Stimulated activated CD4-positive, alpha-beta T cell treated with anti-CD3 and anti-CD28 coated beads, Interleukin-2, amount 100 ng/mL, for 48 hours (primary cell): ENCODE measurements at places on chromosomes 4 and X.

DNA sequence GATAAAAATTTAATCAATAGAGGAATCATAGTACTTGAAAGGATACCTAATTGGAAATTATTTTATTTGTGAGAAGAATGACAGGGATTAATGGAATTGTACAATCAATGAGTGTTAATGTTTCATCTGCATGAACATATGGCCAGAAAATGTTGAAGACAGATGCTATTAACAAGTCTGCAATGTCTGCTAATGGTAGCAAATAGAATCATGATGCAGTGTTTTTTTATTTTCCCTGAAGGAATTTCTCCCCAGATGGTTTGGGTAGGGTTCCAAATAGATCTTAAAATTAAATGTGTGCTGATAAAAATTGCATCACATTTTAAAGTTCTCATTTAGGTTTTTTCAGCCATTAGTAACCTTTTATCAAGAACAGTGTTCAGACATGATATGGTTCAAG, 291.3 kb upstream of the TRAM1L1 start:
- DNase-seq = no peak

DNA sequence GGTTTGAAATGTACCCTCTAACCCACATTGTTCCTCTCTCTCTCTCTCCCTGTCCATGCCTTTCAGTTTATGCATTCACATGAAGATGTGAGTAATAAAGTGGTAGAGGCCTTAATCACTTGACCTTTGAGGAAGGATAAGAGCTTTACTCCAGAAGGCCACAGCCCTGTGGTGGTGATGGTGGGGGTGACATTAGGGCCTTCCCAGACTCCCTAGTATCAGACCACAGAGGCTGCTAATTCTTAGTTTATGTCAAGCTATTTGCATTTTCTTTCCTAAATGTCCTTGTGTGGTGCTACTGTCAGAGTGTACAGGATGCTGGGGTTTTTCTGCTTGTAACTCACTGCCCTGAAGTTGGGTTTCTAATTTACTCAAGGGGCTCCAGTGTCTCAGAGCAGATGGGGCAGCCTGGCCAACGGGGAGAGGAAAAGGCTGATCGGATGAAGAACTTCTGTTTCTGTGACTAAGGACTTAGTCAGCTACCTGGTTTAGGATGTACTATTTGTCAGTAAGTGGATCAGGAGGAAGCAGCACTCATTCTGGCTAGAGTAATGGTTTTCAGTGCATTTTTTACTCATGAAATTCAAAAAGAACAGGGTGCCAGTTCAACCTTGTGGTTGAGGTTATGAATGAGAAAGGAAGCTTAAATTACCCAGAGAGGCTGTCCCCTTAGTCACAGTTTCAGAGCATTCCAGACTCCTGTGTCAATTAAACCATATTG, 509.6 kb upstream of the DIPK2B start:
- peak; percentile 22 for DNase-seq

DNA sequence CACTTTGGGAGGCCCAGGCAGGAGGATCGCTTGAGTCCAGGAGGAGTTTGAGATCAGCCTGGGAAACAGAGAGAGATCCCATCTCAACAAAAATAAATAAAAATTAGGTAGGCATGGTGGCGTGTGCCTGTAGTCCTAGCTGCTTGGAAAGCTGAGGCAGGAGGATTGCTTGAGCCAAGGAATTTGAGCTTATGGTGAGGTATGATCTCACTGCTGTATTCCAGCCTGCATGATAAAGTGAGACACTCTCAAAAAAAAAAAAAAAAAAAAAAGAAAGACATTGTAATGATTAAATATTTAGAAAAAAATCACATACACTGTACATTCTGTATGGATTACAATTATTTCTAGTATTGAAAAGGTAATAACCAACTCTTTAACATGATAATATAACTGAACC, 87.1 kb downstream of the SLIT2 start:
- DNase-seq = no peak

GRCh38 chr4:20995610-20996009, 295.4 kb downstream of the PACRGL start:
- no peak for DNase-seq

- DNase-seq = no peak
Measured at GRCh38 chr4:6198768-6199421, 1.5 kb downstream of the JAKMIP1 start.

DNA sequence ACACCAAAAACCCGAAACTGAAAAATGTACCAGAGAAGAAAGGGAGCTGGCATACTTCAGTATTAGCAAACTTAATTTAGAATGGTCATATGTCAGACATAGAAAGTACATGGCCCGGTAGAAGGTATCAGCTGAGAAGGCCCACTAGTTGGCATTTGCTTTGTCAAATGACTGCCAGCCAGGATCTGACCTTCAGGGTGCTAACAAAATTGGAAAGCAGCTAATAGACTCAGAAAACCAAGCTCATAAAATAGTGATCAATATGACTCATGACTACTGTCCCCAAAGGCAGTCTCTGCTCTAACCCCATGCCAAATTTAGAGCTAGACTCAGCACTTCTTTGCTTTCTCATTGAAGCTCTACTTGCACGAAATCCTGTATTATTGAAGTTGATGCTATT, 342.7 kb downstream of the PDGFC start:
- no peak for DNase-seq

DNA sequence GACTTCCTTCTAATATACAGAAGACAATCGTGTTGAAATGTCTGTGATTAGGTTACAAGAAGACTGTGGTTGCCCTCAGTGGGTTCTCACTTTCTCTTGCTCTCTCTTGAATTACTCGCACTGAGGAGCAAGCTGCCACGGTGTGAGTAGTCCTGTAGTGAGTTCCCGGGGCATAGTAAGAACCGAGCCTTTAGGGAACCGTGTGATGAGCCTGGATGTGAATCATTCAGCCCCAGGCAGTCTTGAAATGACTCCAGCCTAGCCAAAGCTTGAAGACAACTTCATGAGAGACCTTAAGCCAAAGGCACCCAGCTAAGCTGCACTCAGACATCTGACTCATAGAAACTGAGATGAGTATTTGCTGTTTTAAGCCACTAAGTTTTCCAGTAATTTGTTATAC, 292.7 kb downstream of the SPOCK3 start:
- no peak for DNase-seq

GRCh38 chrX:100591256-100592051, 6.7 kb downstream of the TNMD start:
- no peak for DNase-seq

- DNase-seq = no peak
Measured at GRCh38 chr4:94459462-94460161, 7.9 kb downstream of the PDLIM5 start.

DNA sequence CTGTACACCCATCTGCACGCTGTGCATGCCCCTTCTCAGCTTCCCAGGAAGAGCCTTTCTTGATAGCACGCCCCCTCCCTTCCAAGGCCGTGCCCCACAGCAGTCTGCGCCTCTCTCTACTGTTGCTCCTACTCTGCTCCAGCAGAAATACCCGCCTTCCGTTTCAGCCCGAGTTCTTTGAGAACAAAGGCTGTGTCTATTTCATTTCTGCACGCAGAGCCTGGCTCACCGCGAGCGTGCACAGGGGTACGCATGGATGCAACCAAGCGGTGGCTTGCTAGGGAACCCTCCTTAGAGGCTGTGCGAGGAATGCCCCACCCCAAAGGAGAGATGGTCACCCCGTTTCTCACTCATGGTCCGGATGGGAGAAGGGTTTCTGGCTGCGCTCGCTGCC, 485 bp downstream of the AADAT start:
- DNase-seq = no peak
